Lung (tissue), 17 donors: ENCODE measurements at places on chromosomes 7 and 10.

- peak; percentile 83 for DNase-seq
Observed at GRCh38 chr7:37284805-37285231, 163.8 kb downstream of the ELMO1 start.

- no peak for DNase-seq
Observed at GRCh38 chr7:117095055-117095454, 141.8 kb downstream of the ST7 start.

DNA sequence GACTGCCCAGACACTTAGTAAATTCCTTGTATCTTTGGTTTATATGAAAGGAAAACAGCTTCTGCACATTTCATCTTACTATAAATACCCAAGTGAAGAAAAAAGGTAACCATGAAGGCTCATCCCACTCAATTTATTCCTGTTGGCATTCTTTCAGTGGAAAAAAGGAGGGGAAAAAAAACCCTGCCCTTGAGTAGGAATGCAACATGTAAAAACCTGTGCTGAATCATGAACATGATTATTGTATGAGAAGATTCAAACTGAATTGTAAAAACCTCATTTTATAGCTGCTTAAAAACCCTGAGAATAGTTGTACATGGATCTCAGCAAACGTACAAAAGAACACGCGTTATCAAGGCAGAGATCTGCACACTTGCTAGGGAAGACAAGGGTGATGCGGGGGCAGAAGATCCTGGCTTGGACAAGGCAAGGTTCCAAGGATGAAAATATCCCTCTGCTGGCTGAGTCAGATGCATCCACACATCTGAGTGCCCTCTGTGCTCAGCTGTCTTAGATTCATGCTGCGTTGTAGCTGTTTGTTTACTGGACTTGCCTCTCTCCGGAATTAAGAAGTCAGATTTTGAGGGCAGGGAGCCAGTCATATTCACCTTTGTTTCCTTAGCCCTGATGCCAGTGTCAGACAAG is 658.2 kb downstream of the PARD3 start:
- peak; percentile 35 for DNase-seq

GRCh38 chr10:118309911-118310310 is 32.2 kb downstream of the FAM204A start:
- no peak for DNase-seq

- no peak for DNase-seq
Observed at GRCh38 chr10:101894742-101895141, 51.1 kb upstream of the KCNIP2 start.

DNA sequence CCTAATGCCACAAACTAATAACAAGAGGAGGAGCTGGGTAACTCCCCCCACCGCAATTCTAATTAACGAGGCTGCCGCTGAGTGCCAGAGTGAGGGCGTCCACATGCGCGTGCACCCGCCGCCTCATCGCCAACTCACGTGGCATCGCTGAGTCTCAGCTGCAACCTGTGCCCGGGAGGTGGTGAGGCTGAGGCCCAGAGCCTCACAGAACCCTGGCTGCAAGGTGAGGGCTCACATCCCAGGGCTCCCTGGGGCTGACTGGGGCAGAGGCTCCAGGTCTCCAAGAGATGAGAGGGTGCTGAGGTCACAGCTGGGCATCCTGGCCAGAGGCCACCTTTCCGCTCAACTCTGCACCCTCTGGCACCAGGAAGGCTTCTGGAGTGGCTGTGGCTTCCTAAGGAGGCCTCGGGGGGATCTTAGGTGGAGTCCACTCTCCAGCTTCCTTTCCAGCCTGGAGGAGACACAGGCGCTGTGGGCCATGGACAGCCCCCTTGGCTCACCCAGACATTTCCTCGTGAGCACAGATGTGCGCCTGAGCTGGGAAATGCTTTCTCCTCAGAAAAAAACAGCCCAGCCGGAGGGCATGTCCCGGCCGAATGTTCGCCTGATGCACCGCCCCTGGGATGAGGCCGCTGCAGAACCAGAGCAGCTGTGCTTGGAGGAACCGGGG is 242.6 kb downstream of the MAD1L1 start:
- DNase-seq = peak; percentile 31

- DNase-seq = no peak
Observed at GRCh38 chr7:22361320-22361719, 4.4 kb upstream of the RAPGEF5 start.
